ENCODE measurements at places on chromosomes 1 and 21. TPM values are rescaled to one million over a fixed set of nuclear protein-coding genes. Genes with fewer than 3 reads are reported as not detected.

GRCh38 chr1:111199881-111200801 lies at the start of gene DENND2D:
Gene DENND2D, minus strand, starts transcription at chr1:111200646. Its CDS starts 187 bp downstream, at chr1:111200459.
- peak; percentile 75 for DNase-seq
- no peaks in the 10 kb centered on the region for H3K27me3 ChIP-seq
- peak within 1 kb of the TSS; percentile 100 for H3K27ac ChIP-seq

DNA sequence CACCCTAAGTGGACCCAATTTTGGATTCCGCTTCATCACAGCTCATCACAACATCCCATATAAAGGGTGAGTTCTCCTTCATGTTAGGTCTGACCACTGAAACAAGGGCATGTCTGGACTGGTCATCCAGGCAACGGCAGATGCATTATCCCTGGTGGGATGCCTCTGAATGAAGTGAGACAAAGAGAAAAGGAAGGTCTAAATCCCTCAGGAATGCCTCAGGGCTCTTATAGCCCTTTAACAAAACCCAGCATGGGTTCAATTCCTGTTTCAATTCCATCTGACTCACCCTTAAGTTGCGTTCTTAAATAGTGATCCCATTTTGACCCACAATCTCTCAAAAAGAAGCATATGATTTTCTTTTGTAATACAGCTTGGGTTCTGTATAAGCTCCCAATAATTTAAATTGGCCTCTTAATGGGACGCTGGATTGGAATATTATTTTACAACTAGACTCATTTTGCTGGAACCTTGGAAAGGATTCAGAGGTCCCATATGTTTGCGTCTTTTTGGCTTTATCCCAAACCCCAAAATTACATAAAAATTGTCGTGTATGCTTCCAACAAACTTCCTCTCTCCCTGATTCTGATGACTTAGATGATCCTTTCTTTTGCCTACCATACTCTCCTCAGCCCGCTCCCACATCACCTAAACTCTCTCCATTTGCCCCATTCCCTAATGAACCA lies 287.4 kb upstream of the ZP4 start:
- no peak overlapping the region for H3K4me3 ChIP-seq
- H3K27ac ChIP-seq = no peak overlapping the region
- DNase-seq = no peak
- no peaks in the 10 kb centered on the region for H3K4me1 ChIP-seq
- H3K36me3 ChIP-seq = no peaks in the 10 kb centered on the region
- H3K27me3 ChIP-seq = no peaks in the 10 kb centered on the region

AHDC1 gene
- 10.0 TPM for total RNA-seq

- no peak overlapping the region for H3K27ac ChIP-seq
- peaks cover 24% of the 10 kb centered on the region for H3K4me1 ChIP-seq
- DNase-seq = no peak
- no peak overlapping the region for H3K4me3 ChIP-seq
Observed at GRCh38 chr1:185238447-185238846, 78.6 kb downstream of the IVNS1ABP start.

PDE9A gene
- total RNA-seq = 6.5 TPM

PTGER3 gene
- not detected for total RNA-seq

DNA sequence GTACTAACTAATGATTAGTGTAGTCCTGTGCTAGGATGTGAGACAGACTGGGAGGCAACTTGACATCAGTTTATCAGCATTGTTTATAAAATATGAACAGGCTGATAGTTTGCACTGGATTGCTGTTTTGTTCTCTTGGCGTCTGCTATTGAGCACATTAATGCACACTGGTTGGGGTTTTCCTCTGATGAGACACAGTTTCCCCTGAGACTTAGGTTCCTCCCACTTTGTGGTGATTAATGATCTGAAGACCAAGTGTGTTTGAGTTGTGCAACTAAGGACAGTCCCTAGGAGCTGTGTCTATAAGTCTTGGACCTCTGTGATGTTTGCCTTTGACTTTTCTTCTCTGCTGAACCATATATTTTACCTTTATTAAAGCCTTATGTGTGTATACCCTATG lies 1015.4 kb downstream of the AMY1C start:
- no peaks in the 10 kb centered on the region for H3K36me3 ChIP-seq
- H3K27me3 ChIP-seq = no peaks in the 10 kb centered on the region
- no peak overlapping the region for H3K4me3 ChIP-seq

DNA sequence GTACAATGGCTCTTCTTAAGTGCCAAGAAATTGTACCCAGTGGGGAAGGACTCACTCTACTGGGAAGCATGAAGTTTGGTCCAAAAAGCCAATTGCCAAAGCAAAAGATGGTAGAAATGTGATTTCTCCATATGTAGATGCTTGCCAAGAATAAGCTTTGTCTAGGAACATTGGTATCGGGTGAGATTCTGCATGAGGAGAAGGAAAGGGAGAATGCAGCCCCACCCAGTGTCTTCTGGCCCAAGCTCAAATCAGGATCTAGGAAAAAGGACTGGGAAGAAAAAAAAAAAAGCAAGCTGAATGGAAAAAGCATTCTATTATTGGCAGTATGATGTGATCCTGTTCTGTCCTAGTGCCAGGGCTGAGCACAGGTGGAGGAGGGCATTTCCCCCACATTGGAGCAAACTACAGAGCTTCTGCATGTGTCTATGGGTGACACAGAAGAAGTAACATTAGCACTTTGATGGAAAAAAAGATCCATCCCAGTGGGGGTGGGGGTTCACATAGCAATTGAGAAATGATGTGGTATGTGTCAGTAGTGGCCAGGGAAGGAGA lies 226.6 kb downstream of the KCNH1 start:
- no peak for DNase-seq
- H3K4me3 ChIP-seq = no peak overlapping the region
- H3K27ac ChIP-seq = no peak overlapping the region
- H3K4me1 ChIP-seq = no peaks in the 10 kb centered on the region

All from activated naive CD8-positive, alpha-beta T cell treated with anti-CD3 and anti-CD28 coated beads for 36 hours (primary cell).